ENCODE measurements at places on chromosomes 6 and 20. TPM values are rescaled to one million over a fixed set of nuclear protein-coding genes. Genes with fewer than 3 reads are reported as not detected.

CLPSL2 gene
- not detected for total RNA-seq

DNA sequence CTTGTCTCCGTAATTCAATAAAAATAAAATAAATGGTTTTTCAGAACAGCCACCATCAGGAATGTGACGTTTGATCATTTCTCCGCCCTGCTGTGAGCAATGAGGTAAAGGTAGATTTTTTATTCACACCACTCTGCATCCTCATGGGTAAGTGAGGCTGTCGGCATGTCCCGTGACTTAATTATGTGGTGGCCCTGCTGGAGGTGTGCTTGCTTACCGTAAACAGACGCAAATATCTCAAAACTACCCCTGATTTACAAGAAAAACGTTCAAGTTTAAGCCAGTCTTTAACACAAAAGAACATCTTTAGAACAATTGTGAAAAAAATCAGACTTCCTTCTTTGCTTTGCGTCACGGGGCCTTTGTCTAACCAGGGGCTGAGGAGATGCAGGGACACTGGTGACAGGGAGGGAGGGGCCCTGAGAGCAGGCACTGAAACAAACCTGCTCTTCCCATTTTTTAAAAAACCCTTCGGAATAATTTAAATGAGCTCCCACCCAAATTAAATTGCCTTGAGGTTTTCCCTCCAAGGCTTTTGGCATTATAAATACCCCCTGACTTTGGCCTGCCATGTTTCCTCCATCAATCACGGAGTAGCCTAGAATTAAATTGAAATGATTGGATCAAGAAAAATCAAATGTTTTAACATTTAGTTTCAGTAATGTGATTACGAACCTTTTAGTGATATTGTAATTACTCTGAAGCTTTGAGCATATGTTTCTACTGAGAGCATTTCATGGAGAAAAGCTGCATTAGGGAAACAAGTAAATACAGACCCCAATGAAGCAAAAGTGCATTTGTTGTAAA, 13.4 kb downstream of the PRKN start:
- ATAC-seq = no peak

NMBR gene
- not detected for total RNA-seq

GRCh38 chr6:151172751-151173150, 67.0 kb upstream of the AKAP12 start:
- no peak for ATAC-seq

SPATA25 gene
- total RNA-seq = 0.74 TPM

GRCh38 chr20:2637246-2637645, 15.2 kb upstream of the NOP56 start:
- ATAC-seq = no peak

POPDC3 gene
- not detected for total RNA-seq

- no peak for ATAC-seq
These were observed 72.3 kb upstream of the DST start for GRCh38 chr6:56714982-56715456.

DNA sequence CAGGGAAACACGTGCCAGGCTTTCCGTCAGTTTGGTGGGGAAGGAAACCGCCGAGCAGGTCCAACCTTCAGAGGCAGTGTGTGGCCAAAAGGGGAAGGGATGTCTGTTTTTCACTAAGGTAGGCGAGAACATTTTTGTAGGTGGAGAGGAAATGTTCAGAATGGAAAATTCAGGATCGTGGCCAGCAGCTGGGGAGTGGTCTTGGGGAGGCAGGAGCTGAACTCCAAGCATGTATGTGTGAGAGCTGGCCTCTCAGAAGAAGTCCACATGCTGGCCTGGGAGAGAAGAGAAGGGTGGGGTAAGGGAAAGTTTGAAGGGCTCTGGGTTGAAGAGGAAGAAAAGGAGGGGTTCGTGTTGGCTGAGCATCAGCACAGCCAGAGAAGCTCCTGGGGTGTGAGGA, 74.9 kb downstream of the SYNDIG1 start:
- no peak for ATAC-seq

WFDC5 gene
- not detected for total RNA-seq

FOXQ1 gene
- total RNA-seq = not detected

OR2H2 gene
- total RNA-seq = not detected
